ENCODE measurements at places on chromosomes 11 and 22. TPM values are rescaled to one million over a fixed set of nuclear protein-coding genes. Genes with fewer than 3 reads are reported as not detected.

DNA sequence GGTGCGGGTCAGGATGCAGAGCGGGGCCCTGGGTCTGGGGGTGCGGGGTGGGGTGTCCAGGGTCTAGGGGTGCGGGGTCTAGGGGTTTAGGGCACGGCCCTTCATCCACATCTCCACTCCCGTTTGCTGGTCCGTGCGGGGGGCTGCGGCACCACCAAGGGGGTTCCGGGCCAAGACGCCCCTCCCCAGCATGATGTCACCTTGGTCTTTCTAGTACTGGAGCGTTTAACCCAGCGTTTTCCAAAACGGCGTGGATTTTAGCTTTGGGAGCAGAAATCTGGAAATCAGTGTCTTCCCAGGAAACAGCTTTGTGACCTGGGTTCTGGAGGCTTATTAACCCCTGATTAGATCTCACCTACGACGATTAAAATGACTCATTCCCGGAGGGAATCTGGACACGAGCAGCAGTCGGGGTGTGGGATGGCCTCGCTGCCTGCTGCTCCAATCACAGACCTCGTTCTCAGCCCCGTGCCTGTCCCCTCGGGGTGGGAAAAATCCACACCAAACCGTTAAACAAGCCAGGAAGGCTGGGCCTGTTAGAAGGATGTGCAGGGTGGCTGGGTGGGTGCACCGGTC lies 759 bp downstream of the AP2A2 start:
- H3K4me1 ChIP-seq = peaks cover 21% of the 10 kb centered on the region
- no peaks in the 10 kb centered on the region for H3K27me3 ChIP-seq

GRCh38 chr11:88813233-88813915 lies 252.4 kb downstream of the GRM5 start:
- DNase-seq = no peak
- H3K27ac ChIP-seq = no peak overlapping the region
- H3K36me3 ChIP-seq = no peaks in the 10 kb centered on the region

DNA sequence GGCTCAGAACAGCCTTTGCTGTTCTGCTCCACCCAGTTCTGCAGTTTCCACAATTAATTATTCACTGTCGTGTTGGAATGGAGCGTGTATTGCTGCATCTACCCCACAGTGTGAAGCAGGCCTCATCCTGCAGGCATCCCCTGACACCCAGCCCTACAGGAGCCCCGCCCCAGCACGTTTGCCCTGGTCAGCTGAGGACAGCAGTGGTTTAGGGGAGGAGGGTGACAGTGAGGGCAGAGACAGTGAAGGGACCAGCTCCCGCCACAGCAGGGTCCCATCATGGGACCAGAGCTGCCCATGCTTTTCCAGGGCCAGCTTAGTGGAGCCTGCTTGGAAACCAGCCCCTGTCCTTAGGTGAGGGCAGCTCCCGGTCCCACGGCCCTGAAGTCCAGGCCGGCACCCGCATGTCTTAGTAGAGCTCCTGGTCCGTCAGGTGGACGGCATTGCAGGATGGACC lies 273.0 kb downstream of the TBC1D22A start:
- no peak for DNase-seq
- H3K36me3 ChIP-seq = no peaks in the 10 kb centered on the region
- H3K27me3 ChIP-seq = no peaks in the 10 kb centered on the region
- H3K27ac ChIP-seq = peak overlapping the region; percentile 60
- no peaks in the 10 kb centered on the region for H3K4me1 ChIP-seq
- H3K4me3 ChIP-seq = no peak overlapping the region

DNA sequence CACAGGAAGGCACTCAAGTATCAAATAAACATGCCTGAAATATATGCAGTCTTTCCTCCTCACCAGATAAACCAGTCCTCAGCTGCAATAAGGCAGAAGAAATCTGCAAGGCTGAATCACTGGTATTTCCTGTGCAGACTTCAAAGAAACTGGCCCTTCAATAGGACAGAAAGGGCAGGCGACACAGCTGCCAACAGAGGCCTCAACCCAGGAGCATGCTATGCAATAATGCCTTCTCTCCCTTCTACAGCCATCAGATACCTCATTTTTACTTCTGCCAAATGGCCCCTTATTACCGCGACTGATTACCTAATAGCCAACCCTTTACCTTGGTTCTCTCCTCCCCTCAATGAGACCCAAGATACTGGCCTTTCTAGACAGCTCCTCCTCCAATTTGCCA lies 8.0 kb downstream of the NUMA1 start:
- H3K4me1 ChIP-seq = peaks cover 45% of the 10 kb centered on the region
- no peak overlapping the region for H3K4me3 ChIP-seq
- H3K27ac ChIP-seq = peak overlapping the region; percentile 79
- H3K27me3 ChIP-seq = no peaks in the 10 kb centered on the region

DNA sequence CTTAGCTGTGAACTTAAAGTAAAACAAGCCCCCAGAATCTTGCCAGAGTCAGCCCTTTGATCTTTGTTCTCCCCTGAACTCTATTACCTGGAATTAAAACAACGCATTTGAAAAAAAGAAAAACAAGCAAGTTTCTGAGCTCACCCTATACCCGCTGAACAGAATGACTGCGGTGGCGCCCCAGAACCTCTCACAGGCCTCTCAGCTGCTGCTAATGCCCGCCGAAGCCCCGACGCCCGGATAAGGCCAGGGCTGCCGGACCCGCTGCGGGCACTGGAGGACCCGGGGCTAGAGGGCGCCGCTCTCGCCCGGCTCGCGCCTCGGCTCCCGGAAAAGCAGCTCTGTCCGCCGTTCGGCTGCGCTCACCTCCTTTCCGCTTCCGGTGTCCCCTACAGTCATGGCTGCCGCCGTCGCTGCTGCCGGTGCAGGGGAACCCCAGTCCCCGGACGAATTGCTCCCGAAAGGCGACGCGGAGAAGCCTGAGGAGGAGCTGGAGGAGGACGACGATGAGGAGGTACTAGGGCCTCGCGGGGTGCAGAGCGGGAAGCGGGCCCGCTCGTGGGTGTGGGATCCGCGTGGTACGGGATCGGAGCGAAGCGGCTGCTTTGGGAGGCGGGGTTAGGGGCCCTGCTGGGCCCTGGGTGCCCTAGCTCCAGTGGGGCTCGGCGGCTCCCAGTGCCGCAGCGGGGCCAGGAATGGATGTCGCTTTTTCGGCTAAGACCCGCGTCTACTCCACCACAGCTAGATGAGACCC lies at the start of gene TOMM22:
Gene TOMM22 (plus strand): TSS at position 376 of the 754 bp plus-strand sequence. CDS start 22 bp downstream, at position 398.
- H3K27me3 ChIP-seq = no peaks in the 10 kb centered on the region
- peak within 1 kb of the TSS; percentile 99 for H3K4me3 ChIP-seq
- H3K4me1 ChIP-seq = peaks cover 12% of the 10 kb centered on the region
- H3K36me3 ChIP-seq = peaks cover 38% of the 10 kb centered on the region
- H3K27ac ChIP-seq = peak within 1 kb of the TSS; percentile 99

DNA sequence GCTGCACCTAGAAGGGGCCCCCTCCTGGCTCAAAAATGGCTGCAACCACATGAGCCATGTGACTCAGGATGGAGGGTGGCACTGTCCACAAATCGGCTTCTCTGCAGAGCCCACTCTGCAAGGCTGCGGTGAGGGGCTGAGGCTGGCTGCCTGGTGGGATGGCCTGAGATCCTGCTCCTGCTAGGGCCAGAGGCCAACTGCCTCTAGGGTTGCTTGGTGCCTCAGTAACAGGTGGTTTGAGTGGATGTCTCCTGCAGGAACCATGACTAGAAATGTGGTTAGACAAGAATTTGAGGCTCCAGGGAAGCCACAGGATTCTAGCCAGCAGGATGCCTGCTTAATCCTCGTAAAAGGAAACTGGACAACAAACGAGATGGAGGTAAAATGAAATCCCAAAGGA lies 17.1 kb downstream of the PATZ1 start:
- no peaks in the 10 kb centered on the region for H3K27me3 ChIP-seq
- H3K4me3 ChIP-seq = no peak overlapping the region
- H3K27ac ChIP-seq = no peak overlapping the region
- H3K36me3 ChIP-seq = peaks cover 84% of the 10 kb centered on the region

GRCh38 chr11:19705936-19706335 lies 6.7 kb upstream of the NAV2 start:
- H3K4me1 ChIP-seq = peaks cover 14% of the 10 kb centered on the region
- no peak for DNase-seq
- no peak overlapping the region for H3K27ac ChIP-seq
- no peaks in the 10 kb centered on the region for H3K36me3 ChIP-seq
- no peak overlapping the region for H3K4me3 ChIP-seq

DNA sequence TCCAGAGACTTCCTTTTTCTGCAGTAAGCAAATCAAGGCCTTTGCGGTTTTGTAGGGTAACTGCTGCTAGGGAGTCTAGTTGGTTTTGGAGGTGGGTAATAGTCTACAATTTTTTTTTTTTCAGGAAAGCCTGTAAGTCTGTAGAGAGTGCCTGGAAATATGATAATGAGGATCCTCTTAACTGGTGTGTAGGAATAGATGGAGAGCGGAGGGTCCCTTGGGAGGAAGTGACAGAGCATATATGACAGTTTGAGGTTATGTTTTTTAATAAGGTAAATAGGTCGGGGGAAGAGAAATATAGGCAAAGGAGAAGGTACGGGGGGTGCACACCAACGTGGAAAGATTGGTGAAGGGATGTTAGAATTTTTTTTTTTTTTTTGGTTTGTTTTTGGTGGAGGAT lies 25.9 kb downstream of the ZNF195 start:
- H3K27me3 ChIP-seq = peaks cover 12% of the 10 kb centered on the region
- H3K4me3 ChIP-seq = no peak overlapping the region
- DNase-seq = no peak
- H3K27ac ChIP-seq = no peak overlapping the region
- H3K4me1 ChIP-seq = no peaks in the 10 kb centered on the region
- H3K36me3 ChIP-seq = peaks cover 21% of the 10 kb centered on the region

DNA sequence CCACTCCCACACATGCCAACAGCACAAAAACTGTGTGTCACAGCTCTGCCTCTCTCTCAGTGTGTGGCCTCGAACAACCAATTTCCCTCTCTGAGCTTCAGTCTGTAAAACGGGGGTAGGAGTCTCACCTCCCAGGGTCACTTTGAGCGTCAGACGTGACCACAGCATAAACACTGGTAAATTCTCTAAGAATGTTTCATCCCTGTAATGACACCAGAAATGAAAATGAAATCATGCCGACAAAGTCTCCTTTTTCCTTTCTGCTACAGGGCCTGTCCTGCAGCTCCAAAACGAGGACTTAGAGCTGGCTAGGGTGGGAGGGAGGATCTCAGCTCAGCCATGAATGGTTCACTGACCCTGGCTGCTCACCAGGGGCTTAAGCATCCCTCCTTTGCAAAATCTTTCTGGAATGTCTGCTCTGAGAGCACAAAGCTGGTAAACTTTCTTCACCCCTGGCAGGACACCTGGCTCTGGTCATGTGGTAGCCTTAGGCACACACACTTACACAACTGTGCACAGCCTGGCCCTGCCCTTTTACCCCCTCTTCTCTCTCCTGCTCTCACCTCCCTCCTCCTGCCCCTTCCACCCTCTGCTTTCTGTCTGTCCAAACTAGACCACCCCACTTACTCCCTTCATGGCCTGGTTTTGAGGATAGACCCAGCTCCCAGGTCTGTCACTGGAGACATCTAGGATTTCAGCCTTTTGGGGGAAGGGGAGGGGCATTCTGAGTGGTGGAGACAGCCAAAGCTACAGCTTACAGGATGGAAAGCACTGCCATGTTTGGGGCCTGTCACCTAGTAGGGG lies 12.3 kb upstream of the TSKU start:
- peak overlapping the region; percentile 43 for H3K27ac ChIP-seq
- H3K27me3 ChIP-seq = peaks cover 12% of the 10 kb centered on the region

GRCh38 chr11:47591764-47592163 lies 2.4 kb downstream of the C1QTNF4 start:
- peaks cover 26% of the 10 kb centered on the region for H3K4me1 ChIP-seq
- DNase-seq = no peak

DNA sequence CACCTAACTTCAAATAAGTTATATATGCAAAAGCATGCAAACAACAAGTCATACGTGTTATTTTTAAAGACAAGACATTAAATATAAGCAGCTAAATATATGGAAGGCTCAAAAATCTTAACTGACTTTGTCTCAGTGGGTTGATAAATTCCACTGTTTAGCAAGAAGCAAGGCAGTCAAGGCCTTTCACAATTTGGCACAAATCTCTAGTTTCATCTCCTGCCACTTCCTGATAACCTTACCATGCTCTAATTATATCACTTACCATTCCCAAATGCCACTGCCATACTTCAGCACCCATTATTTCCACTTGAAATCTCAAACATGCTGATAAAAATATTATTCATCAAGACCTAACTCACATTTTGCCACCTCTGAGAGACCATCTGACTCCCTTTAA lies 24.8 kb downstream of the DCUN1D5 start:
- DNase-seq = no peak
- no peak overlapping the region for H3K27ac ChIP-seq
- H3K4me1 ChIP-seq = peaks cover 19% of the 10 kb centered on the region
- no peak overlapping the region for H3K4me3 ChIP-seq

GRCh38 chr22:50105208-50106100 lies 15.6 kb downstream of the MOV10L1 start:
- H3K36me3 ChIP-seq = no peaks in the 10 kb centered on the region
- H3K27ac ChIP-seq = no peak overlapping the region
- no peak for DNase-seq

- no peaks in the 10 kb centered on the region for H3K36me3 ChIP-seq
- H3K27me3 ChIP-seq = no peaks in the 10 kb centered on the region
- no peak overlapping the region for H3K4me3 ChIP-seq
- H3K27ac ChIP-seq = peak overlapping the region; percentile 4
Observed at GRCh38 chr22:46450931-46451561, 86.4 kb downstream of the CELSR1 start.

DNA sequence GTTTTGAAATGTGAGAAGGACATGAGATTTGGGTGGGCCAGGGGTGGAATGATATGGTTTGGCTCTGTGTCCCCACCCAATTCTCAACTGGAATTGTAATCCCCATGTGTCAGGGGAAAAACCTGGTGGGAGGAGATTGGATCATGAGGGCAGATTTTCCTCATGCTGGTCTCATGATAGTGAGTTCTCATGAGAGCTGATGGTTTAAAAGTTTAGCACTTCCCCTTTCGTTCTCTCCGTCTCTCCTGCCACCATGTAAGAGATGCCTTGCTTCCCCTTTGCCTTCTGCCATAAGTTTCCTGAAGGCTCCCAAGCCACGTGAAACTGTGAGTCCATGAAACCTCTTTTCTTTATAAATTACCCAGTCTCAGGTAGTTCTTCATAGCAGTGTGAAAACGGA lies 113.5 kb downstream of the FCHSD2 start:
- H3K4me1 ChIP-seq = peaks cover 12% of the 10 kb centered on the region
- H3K27ac ChIP-seq = no peak overlapping the region
- peaks cover 51% of the 10 kb centered on the region for H3K36me3 ChIP-seq
- no peak overlapping the region for H3K4me3 ChIP-seq
- no peak for DNase-seq

The ALX4 gene
- total RNA-seq = not detected

The ISX gene
- not detected for total RNA-seq

The MPPED2 gene
- 2.4 TPM for total RNA-seq

The DNAJB13 gene
- total RNA-seq = 0.18 TPM

The CNGA4 gene
- 0.50 TPM for total RNA-seq

The SAA2 gene
- total RNA-seq = 4.1 TPM

The PGA5 gene
- 0.30 TPM for total RNA-seq

The BRSK2 gene
- 34.5 TPM for total RNA-seq

The DDTL gene
- total RNA-seq = 5.8 TPM
